Panc1 (cell line): ENCODE measurements at places on chromosomes 16 and 17. TPM values are rescaled to one million over a fixed set of nuclear protein-coding genes. Genes with fewer than 3 reads are reported as not detected.

DNA sequence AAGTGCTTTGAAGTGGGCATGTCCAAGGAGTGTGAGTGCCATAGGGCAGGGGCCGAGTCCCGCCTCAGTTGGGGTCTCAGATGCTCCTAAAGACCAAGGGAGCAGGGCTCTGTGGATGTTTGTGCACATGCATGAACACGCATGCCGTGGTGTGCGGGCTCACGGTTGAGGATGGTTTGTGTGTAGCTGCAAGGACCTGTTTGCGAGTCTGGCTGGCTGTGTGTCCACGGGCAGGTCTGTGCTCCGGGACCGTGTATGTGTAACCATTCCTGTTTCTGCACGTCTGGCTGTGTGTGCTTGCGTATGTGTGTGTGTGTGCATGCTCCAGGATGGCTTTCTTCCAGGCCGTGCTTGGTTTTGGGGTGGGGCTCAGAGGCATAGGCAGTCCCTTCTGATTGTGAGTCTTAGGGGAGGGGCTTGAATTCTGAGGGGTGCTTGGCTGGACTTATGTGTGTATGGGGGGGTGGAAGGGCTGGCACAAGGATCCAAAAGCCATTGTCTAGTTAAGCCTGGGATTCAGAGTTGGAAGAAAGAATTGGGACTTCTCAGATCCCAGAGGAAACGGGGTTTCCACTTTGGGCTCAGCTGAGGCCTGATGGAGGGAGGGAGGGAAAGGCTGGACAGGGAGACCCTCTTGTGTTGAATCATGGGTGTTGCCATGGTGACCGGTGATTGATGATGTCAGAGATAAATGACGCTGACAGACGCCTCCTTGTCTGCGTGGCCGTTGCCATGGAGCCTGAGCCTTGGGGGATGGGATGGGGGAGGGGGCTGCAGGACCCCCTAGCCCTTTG lies 14.4 kb downstream of the GJD3 start:
- DNase-seq: no peak

DNA sequence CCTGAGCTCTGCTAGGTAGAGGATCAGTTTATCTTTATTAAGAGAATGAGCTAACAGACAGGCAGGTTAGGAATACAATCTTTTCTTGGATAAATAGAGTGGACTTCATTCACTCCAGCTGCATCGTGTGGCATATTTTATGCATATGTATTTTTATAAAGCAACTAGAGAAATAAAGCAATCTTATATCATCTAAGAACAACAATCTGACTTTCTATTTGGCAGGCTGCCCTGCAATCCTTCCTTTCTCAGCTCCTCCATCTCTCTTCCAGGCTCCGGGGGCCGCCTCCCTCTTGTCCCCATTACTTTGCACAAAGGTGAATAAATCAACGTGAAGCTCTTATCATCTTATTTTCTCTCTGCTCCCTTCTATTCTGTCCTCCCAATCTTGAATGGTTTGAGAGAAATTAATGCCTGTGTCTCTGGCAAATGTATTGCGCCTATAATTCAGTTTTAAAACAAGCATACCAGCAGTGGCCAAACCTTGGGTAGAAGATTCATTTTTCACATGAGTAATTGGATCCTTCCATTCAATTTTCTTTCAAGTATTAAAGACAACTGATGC lies 64.5 kb downstream of the HS3ST3A1 start:
- DNase-seq: no peak

- no peak for DNase-seq
Measured at GRCh38 chr16:610513-611381, 20.0 kb upstream of the WFIKKN1 start.

Gene CNGB1
- total RNA-seq: not detected

Gene TM4SF5
- total RNA-seq: not detected

Gene PABPN1L
- total RNA-seq: not detected

Gene AANAT
- total RNA-seq: not detected
